Esophagus squamous epithelium (tissue), 5 donors: ENCODE measurements at places on chromosomes 11 and 22.
A peak's percentile ranks its signal among the peaks of the same experiment; 100 is the strongest.

- no peak for DNase-seq
Observed at GRCh38 chr11:27429761-27430393, 42.7 kb downstream of the LGR4 start.

DNA sequence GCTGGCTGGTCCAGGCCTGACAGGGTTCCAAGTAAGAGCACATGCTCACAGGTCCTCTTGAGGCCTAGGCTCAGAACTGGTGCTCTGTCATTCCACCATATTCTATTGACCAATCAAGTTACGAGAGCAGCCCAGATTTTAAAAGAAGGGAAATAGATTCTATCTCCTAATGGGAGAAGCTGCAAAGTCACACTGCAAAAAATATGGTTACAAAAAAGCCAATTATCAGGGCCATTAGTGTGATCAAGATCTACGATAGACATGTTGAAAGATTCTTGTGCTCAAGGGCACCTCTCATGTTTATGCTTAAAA lies 96.1 kb downstream of the CD44 start:
- DNase-seq: no peak

DNA sequence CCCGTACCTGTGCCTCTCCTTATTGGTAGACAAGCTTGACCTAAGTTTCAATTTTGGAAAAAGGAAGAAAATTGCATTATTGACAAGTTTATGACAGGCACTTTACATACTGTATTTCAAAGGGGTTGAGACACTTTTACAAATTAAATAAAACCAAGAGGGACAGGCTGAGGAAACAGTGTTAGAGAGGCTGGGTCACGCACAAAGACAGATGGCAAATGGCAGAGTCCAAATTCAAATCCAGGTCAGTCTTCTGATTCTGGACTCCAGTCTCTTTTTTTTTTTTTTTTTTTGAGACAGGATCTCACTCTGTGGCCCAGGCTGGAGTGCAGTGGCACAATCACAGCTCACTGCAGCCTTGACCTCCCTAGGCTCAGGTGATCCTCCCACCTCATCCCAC lies 10.1 kb downstream of the TRIM66 start:
- DNase-seq: no peak

DNA sequence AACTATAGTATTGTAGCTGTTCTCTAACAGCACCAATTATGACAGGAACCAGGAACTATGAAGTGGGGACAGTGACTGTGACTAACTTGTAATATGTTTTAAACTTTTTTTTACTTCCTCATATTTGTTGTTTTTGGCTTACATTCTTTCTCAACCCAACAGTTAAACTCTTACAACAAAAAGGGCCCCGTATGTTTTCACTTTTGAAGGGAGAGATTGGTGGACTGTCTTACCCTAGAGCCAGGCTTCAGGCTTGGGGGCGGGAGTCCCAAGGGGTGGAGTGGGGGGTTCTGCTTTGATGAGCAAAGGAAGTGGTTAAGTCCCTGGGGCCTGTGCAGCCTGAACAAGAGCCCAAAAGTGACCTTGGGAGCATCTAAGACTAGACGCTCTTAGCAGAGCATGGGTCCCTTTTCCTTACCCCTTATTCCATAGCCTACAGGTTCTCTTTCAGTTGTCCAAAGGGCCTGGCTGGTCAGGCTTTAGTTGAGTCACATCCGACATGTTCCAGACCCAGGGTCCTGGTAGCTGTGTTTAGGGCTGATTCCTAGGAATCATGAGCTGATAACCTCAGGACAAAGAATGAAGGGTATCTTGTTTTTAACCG lies 38.8 kb downstream of the STIM1 start:
- DNase-seq: peak; percentile 23

DNA sequence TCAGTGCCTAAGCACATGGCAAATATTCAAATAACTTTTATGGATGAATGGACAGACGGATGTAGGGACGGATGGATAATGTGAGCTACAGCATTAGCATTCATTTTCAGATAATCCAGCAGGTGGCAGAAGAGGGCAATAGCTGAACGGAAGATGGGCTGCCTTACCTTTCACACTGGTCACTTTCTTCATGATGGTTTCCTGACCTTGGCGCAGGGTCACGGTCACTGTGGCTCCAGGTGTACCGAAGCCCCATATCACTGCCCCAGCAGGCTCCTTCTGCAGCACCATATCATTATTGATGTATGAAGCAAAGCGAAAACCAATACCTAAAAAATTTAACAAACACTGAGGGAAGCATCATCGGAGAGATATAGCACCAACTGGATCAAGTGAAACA lies 4.3 kb downstream of the SIAE start:
- no peak for DNase-seq

DNA sequence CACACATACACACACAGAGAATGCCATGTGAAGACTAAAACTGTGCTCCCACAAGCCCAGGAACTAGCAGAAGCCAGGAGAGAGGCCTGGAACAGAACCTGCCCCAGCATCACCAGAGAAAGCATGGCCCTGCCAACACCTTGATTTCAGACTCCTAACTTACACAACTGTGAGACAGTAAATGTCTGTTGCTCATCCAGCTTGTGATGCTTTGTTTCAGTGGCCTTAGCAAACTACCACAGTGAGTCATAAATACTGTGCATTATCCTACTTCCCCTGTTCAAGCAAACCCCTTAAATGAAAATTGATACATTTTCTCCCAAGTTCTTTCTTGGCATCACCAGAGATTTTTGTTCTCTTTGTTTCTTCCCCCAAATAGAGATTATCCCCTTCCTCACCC lies 1539.4 kb upstream of the TENM4 start:
- no peak for DNase-seq

- DNase-seq: no peak
Observed at GRCh38 chr22:37203354-37204044, 8.8 kb downstream of the SSTR3 start.

DNA sequence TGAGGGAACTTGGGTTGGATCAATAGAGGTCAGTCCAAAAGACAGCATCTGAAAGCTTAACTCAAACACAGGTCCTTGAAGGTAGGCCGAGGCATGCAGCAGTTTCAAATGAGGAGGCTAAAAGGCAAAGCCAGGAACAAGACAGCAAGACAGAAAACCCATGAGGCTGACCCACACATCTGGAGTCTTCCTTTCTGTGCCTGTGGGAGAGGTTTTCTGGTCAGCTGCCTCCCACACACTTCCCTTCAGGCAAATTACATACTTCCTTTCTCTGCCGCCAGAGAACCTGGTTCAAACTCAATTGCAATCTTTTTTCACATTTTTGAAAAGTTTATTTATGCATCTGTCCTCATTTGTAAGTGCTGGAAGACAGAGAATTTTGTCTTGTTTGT lies 29.8 kb upstream of the CRTAM start:
- DNase-seq: no peak

DNA sequence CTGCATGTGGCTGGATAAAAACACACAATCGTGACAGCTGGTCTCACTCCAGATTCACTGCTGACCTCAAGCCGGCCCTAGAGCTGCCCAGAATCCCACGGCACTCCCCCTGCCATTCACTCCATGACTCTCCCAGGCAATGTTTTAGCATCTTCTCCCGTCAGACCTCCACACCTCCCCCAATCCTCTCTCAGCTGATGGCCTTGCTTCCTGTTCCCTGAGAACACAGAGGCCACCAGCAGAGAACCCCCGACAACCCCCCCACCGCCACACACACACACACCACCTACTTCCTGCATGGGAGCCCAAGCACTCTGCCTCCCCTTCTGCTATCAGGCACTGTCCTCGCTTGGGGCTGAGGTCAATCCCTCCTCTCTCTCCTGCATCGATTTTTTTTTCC lies 9.3 kb downstream of the TNKS1BP1 start:
- DNase-seq: no peak

- no peak for DNase-seq
Observed at GRCh38 chr22:40553014-40553554, 83.4 kb downstream of the MRTFA start.
